ENCODE measurements at places on chromosomes 11 and 22.

GRCh38 chr22:29811377-29811776, 26.7 kb downstream of the ASCC2 start:
- DNase-seq = no peak

- no peak for DNase-seq
Observed at GRCh38 chr22:19968450-19968891, 26.9 kb upstream of the TXNRD2 start.

DNA sequence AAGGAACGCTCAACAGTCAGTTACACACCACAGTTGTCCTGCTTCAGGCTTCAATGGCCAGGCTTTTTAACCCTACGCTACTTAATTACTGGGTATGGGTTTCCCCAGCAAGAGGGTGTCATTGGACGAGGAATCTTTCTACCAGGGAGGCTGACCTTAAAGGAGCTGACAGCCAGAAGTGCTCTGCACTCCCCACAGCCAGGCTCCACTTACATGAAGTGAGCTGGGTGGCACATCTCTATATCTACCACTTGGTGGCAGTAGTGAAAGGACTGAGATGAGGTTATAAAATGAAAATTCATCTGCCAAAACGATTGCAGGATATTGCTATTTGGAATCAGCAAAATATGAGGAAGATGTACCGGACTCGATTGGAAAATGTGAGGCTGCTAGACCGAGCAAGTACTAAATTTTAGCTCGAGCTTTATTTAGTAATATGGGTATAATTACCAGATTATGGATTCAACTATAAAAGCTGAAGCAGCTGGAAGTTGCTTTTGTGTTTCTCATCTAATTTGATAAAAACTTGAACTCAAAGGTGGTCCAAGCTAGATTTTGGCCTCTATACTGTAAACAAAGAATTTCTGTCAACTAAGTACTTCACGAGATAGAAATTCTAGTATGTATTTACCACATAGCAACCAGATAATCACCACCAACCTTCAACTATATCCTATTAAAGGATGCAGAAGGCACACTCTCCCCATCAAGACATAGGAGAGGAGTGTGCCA, 53.9 kb upstream of the CEP126 start:
- DNase-seq = no peak

DNA sequence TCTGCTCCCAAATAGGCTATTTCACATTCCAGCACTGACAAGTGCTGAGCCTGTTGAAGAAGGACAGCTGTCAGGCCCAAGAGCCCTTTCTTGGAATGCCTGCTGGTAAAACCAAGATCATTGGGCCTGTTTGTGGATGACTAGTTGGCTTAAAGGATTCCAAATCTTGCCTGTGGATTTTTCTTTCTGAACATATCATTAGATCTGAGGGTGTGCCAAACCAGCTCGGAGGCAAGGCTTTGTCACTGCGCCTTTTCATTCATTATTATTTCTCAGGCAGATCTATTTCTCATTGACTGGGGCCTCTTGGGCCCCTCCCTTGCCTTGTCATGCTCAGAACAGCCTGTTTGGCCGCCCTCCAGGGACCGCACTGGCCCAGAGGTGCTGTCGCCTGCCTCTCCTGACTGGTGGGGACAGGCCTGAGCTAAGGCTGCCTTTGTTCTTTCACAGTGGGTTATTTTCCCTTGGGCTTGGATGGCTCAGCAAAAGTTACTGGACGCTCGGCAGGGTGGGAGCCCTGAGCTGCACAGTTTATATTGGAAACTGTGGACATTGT, 222.7 kb upstream of the SESN3 start:
- no peak for DNase-seq

GRCh38 chr22:42939941-42940653, 74.9 kb downstream of the PACSIN2 start:
- no peak for DNase-seq

GRCh38 chr11:85685125-85685819, 723 bp downstream of the CCDC89 start:
- DNase-seq = no peak

GRCh38 chr11:1673446-1674172, 23.4 kb upstream of the KRTAP5-6 start:
- no peak for DNase-seq

DNA sequence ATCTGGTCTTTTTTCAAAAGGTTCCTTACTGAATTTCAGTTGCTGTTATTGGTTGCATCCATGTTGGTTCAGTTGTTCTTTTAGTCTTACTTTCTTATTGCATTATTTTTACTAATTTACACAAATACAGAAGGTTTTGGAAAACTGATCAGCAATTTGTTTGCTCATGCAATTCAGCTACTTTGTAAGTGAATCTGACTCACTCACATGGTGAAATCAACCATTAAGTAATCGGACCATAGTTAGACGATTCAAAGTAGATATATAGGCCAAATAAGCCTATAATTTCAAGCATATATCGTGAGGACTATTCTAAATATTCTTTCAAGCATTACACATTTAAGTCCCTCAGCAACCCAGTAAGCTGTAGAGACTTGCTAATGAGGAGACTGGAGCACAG, 41.7 kb downstream of the CCDC83 start:
- no peak for DNase-seq

DNA sequence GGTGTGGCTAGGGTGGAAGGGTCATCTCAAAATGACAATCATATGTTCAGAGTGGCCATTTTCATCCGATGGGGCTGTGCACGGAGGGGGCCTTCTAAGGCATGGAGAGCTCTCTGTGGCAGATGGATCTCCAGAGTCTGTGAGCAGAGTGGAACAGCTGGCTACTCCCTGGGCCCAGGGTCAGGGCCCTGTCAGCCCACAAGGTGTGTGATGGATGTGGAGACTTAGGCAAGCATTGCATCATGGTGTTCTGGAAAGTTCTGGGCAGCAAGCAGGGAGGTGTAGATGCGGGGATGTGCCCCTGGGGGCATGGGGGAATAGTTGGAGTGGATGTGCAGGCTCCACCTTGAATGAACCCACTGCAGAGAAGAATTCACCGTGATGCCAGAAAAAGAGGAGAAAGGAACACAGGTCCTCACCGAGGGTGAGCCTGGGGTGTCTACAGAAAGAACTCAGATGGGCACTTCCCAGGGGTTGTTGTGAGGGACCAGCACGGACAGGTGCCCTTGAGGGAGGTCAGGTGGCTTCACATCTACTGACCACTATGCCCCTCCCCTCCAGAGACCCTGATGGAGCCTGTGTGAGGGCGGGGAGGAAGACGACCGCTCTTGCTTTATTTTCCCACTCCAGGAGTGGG, 51.1 kb downstream of the CHRDL2 start:
- no peak for DNase-seq

- DNase-seq = peak; percentile 25
Observed at GRCh38 chr11:96257972-96258934, 84.7 kb downstream of the MAML2 start.

DNA sequence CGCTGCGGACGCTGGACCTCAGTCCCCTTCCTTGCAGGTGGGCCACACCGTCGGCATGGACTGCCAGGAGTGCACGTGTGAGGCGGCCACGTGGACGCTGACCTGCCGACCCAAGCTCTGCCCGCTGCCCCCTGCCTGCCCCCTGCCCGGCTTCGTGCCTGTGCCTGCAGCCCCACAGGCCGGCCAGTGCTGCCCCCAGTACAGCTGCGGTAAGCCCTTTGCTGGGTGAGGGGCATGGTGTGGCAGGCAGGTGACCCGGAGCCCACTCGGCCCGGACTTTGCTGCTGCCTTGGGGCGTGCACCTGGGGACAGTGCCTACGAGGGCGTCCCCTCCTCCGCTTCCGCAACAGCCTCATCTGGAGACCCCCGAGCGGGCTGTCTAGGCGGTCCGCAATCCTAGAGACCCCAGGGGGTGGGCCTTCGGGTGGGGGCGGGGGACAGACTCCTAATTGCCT, 25.4 kb upstream of the MUC5B start:
- DNase-seq = no peak

DNA sequence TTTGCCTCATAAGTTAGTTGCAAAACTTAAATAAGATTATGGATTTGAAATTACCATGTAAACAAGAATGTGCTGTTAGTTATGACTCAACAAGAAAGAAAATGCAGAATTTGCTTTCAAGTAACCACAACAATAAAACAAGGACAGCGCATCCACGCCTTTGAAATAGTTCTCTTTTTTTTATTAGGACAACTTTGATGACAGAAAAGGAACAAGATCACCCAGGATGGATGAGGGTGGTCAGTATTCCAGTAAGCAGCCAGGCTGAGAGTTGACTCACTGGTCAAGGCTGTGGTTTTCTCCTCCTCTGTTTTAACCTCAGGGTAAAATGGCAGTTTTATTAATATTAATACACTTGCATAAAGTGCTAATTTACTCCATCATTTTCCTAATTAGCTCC, 544.4 kb downstream of the OPCML start:
- DNase-seq = no peak

GRCh38 chr22:29209624-29209929, 3.9 kb downstream of the EMID1 start:
- DNase-seq = no peak

GRCh38 chr11:119578521-119579191, 150.3 kb downstream of the NECTIN1 start:
- DNase-seq = no peak

DNA sequence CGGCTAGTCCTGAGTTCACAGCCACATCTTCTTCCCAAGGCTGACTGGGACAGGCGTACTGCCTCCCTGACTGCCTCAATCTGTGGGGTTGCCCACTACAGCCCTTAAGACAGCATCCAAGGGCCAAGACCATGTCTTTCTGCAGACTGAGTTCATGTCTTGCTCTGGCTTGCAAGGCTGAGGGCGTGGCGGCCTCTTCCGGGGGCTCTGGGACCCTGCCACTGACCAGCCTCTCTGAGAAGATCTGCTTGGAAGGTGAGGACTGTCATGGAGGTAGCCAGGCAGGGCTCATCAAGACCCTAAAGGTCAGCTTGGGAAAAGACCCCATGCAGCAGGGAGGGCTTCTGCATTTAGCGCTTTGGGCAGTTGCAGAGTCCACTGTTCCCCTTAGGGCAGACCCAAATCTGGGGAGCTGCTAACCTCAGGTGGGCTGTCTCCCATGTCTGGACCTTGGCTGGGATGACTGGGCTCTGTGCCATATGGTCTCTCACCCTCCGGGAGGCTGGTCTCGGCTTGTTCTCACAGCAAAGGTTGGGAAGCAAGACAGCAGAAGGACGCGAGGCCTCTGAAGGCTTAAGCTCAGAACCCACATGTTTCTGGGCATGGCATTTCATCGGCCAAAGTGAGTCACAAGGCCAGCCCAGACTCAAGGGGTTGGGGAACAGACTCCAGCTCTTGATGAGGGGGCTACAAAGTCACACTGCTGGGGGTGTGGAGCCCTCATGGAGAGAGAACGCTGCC, 109.1 kb upstream of the LMO1 start:
- DNase-seq = no peak

DNA sequence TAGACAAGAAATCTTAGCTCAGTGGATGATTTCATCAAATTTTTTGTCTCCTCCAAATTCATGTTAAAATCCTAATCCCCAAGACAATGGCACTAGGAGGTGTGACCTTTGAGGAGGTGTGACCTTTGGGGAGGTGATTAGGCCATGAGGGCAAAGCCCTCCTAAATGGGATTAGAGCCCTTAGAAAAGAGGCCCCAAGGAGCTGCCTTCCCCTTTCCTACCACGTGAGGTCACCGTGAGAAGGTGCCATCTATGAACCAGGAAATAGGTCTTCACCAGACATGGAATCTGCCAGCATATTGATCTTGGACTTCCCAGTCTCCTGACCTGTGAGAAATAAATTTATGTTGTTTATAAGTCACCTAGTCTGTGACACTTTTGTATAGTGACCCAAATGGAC, 138.7 kb downstream of the TRIM29 start:
- no peak for DNase-seq

GRCh38 chr11:33633251-33634003, 67.2 kb downstream of the C11orf91 start:
- DNase-seq = no peak

GRCh38 chr11:93289782-93290463, 40.6 kb upstream of the DEUP1 start:
- DNase-seq = no peak

DNA sequence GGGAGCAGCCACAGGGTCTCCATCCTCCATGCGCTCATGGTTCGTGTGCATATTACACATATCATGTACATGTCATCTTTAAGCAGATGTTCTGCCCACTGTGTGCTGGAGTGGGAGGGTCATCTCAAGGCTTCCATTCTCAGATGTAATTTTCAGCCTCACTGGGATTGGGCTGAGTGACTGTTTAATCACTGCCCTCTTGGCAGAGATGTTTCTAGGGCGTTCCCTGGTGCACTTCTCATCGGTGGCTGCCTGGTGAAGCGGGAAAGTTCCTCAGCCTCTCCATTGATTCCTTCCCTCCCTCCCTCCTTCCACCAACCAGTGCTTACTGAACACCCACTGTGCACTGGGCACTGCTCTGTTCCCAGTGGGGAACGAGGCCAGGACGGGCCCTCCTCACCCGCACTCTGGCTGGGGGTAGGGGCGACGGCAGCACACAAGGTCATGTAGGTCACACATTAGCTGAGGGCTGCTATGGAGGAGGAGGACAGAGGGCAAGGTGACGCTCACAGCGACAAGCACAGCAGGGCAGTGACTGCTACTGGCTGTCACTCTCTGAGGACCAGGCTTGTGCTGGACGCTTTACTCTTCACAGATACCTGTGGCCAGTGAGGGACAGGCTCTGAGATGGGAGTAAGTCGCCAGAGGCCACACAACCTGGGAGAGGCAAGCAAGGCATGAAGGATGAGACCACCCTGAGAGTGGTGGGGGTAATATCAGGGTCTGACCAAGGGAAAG, 22.9 kb downstream of the GNAZ start:
- no peak for DNase-seq

GRCh38 chr11:123815122-123815521, 9.0 kb upstream of the OR6M1 start:
- DNase-seq = no peak

- DNase-seq = no peak
Observed at GRCh38 chr11:69293087-69293486, 868 bp upstream of the MYEOV start.

DNA sequence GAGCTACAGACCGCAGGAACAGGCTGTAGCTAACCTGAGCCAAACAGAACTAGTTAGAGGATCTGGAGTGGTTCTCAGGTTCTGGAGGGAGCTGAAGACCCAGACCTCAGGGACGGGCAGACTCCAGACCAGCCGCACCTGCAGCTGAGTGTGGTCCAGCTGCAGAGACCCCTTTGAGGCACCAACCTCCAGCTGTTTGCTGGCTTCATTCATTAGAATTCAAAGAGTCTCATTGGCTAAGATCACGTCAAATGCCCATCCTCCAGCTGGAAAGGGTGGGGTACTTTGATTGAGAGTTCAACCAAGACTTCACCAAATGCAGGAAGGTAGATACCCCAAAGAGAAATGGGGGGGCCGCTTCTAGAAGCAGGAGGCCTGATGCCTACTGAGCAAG, 13.4 kb upstream of the IL2RB start:
- no peak for DNase-seq

- no peak for DNase-seq
Observed at GRCh38 chr22:39097098-39098020, at the start of gene APOBEC3H. TSS of gene APOBEC3H (plus strand) at chr22:39097244. CDS start at chr22:39100279, 3,035 bp downstream.

GRCh38 chr22:36886016-36886415, 25.2 kb downstream of the NCF4 start:
- DNase-seq = no peak

DNA sequence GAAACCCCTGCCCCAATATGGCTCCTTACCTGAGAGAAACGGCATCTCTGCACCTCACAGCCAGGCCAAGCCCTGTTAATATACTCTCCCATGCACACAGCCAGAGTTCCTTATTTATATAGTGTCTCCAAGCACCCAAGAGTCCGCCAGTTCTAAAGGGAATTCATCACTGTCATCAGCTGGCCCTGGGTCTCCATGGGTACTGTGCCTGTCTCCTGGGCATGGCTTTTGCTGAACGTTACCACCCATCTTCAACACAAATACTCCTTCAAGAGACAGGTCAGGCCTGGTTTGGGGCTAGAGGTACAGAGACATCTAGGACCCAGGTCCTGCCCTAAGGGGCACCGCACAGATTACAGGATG, 1.6 kb upstream of the ATG16L2 start:
- no peak for DNase-seq

- no peak for DNase-seq
Observed at GRCh38 chr22:22944268-22944985, 56.8 kb downstream of the IGLL5 start.
